Esophagus squamous epithelium (tissue), 5 donors: ENCODE measurements at places on chromosomes 11 and 22. TPM values are rescaled to one million over a fixed set of nuclear protein-coding genes. Genes with fewer than 3 reads are reported as not detected.

Gene ANKK1
- total RNA-seq: 0.21 TPM

Gene CLDN5
- 34.7 TPM for total RNA-seq

Gene PGA4
- not detected for total RNA-seq

Gene KIRREL3
- total RNA-seq: not detected

Gene DDI1
- not detected for total RNA-seq

Gene NPTXR
- 0.26 TPM for total RNA-seq

Gene VWCE
- total RNA-seq: 0.42 TPM

Gene POU2AF2
- total RNA-seq: not detected
